ENCODE measurements at places on chromosomes 13 and 19.

DNA sequence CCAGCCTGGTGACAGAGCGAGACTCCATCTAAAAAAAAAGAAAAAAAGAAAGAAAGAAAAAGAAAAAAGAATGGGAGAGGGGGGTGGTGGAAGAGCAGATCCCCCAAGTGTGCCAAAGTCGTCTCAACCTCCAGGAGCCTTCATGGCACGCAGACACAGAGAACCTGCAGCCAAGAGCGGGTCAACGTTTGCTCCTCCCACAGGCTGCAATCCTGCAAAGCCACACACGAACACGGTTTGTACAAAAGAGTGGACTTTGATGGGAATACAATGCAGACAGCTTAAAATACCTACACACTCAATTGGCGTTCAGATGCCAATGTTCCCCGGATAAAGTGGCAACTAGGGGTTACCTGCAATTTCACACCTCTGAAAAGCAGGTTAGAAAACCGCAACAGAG, 29.4 kb downstream of the ANKRD10 start:
- no peak for DNase-seq

DNA sequence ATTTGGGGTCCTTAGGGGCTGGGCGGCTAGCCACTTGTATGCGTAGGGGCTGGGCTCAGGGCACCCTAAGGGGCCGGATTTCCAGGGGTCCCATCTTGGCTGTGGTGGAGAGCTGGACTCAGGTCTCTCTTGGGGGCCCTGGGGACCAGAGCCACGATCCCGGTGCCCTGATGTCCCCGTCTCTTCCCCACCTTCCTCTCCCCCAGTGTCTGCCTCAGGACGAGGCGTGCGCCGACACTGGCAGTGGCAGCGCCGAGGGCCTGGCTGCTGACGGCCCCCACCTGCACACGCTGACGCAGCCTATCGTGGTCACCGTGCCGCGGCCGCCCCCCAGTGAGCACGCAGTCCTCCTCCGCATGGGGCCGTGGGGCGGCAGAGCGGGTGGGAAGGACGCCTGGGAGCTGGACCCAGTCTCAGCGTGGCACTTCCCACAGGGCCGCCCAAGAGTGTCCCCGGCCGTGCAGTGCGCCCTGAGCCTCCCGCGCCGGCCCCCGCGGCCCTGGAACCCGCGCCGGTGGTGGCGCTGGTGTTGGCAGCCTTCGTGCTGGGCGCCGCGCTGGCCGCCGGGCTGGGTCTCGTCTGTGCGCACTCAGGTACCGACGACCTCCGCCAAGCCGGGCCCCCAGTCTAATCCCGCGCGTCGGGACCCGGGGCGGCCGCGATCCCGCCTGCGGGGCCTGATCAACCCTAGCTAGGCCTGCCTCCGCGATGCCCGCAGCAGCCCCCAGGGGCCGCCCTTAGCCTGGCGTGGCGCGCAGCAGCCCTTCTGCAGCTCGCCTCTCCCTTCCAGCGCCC, 2.7 kb upstream of the SNAPC2 start:
- DNase-seq = no peak

DNA sequence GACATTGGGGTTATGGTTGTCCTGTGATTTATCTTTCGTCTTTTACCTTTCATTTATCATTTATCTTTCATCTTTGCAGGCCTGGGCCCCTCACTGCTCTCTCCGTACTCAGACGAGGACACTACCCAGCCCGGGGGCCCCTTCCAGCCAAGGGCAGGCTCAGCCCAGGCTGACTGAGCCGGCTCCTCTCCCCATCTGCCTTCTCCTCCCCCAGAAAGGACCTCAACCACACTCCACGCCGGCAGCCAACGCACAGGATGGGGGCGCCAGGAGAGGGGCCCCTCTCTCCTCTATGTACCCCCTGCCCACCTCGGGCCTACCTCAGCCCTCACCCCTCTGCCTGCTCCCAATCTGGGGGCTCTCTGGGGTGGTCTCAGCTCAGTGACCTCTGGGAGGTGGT, 7.4 kb upstream of the PPP5C start:
- DNase-seq = no peak

GRCh38 chr19:30169196-30169900, 202.8 kb upstream of the ZNF536 start:
- no peak for DNase-seq

DNA sequence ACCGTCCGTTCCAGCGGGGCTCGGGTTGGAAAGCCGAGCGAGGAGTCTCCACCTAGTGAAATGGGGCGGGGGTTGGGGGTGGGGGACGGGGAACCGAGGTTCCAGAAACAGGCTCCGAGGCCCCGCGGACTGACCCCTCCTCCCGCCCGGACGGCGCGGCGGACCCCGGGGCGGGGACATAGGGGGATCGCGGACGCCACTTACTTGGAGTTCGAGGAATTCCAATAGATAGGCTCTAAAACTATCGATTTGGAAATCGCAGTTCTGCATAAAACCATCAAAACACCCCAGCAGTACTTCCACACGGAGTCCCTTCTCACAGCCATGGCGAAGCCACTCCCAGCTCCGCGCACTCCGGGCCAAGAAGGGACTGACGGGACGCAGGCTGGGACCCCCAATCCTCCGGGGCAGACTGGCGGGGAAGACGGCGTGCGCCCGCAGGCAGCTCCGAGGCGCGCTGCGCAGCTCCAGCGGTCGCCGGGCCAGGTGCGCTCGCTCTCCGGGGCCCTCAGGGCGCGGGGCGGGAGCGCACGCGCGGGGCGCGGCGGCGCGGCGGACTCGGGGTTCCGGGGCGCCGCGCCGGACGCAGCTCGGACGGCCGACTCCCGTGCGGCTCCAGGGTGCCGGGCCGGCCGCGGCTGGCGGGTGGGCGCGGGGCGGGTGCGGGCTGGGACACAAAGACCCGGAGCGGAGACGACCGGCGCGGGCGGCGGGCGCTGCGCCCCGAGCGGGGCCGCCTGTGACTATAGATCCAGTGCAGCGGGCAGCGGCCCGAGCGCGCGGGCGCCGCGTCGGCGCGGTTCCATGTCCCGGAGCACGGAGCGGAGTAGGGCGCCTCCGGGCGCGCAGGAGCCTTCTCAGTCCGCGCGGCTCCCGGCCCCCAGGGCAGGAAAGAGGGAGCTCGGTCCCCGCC, 567 bp downstream of the EFNB2 start:
- no peak for DNase-seq

- DNase-seq = no peak
These were observed 311.8 kb downstream of the SPRY2 start for GRCh38 chr13:80029170-80029569.

DNA sequence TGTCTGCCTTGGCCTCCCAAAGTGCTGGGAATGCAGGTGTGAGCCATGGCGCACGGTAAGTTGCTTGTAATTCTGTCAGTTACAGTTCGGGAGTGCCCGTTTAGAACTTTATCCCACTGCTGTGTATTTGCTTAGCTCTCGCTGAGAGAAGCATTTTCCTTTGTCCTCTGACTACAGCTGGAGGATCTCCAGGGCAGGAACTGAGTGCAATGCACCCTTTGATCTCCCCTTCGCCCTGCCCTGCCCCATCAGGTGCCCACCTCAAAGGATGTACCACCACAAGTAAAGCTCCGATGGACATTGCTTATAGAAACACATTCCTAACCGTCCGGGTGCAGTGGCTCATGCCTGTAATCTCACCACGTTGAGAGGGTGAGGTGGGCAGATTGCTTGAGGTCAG, 6.5 kb downstream of the BRME1 start:
- DNase-seq = no peak

DNA sequence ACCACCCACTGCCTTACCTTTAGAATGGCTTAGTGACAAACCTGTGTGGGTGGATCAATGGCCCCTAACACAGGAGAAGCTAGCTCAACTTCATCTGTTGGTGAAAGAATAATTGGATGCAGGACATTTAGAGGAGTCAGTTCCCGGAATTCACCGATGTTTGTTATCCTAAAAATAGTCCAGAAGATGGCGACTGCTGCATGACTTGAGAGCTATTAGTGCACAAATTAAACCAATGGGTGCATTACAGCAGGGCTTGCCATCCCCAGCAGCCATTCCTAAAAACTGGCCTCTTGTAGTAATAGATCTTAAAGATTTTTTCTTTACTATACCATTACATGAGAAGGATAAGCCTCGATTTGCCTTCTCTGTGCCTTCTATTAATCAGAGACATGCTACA, 46.8 kb upstream of the ZNF726 start:
- no peak for DNase-seq

- DNase-seq = no peak
These were observed 113.0 kb downstream of the KL start for GRCh38 chr13:33129094-33129832.

- no peak for DNase-seq
These were observed 89.2 kb downstream of the RGCC start for GRCh38 chr13:41546372-41547190.

- DNase-seq = no peak
These were observed 24.1 kb downstream of the MICU2 start for GRCh38 chr13:21579754-21580316.

- no peak for DNase-seq
These were observed 959 bp upstream of the IGFL3 start for GRCh38 chr19:46125447-46125846.

GRCh38 chr19:13689085-13689484, 75.2 kb upstream of the MRI1 start:
- DNase-seq = no peak

DNA sequence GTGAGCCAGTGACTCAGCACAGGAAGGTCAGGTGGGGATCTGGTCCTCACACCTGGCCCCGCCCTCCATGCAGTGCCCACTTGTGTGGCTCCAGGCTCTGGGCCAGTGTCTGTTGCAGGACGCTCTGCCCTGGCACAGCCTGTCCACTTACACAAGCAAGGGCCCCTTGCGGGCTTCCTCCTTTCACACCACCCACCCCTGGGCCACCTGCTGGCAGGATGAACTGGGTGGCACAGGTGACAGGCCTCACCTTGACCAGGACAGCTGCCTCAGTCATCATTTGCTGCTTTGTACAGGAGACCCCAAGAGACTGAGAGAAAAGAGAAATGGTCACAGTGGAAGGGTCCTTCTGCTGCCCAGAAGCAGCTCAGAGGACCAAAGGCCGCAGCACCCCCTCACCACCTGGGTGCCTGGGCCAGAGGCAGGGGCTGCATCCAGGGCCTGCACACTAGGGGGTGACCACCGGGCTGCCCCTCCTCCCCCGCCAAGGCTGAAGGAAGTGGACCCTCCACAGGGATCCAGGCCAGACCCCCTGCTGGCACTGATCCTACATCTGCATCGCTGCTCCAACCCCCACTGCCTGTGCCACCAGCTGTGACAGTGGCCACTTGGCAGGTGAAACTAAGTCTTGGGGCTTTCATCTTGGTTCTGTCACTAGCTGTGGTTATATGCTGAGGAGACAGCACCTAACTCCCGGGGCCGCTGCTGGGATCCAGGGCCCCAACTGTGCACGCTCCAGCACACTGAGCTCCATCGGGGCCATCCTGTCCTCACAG, 110.3 kb downstream of the TUBA3C start:
- DNase-seq = no peak

- no peak for DNase-seq
These were observed 170.4 kb upstream of the UBL3 start for GRCh38 chr13:30020726-30021312.

DNA sequence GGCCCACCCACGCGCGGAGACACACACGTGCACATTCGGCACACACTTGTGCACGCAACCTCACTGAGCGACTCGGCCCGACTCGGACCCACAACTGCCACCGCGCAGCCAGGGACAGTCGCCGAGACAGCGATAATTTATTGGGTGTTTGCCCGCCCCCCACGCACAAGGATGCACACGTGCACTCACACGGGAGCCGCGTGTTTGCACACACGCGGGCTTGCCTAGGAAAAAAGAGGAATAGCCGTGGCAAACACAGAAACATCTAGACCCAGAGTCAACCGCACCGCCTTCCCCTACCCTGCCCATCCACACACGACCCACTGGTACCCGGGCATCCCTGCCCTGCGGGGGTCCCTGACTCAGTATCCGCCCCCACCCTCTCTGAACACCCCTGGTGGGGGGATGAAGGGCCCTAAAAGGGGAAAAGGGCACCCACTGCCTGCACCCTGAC, 1.1 kb upstream of the SSBP4 start:
- peak; percentile 72 for DNase-seq

DNA sequence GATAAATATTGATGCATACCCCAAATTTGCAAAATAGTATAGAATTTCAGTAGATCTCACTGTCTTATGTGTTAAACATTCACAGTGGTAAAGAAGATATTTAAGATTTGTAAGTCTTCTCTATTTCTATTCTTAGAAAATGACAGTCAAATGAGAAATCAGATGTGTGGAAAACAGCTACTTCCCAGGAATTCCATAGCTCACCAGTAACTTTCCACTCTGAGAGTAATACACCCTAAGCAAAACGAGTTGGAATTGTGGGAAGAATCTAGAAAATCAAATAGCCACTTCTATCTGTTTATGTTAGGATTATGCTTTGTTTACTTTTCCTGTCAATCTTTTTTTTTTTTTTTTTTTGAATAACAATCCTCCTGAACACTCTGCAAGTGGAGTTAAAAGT, 69.1 kb downstream of the FLT1 start:
- DNase-seq = no peak

GRCh38 chr13:26528527-26528926, 29.0 kb upstream of the WASF3 start:
- no peak for DNase-seq

GRCh38 chr19:40588926-40589569, 12.1 kb upstream of the LTBP4 start:
- no peak for DNase-seq

GRCh38 chr19:18112989-18113478, 15.5 kb downstream of the MAST3 start:
- DNase-seq = no peak

DNA sequence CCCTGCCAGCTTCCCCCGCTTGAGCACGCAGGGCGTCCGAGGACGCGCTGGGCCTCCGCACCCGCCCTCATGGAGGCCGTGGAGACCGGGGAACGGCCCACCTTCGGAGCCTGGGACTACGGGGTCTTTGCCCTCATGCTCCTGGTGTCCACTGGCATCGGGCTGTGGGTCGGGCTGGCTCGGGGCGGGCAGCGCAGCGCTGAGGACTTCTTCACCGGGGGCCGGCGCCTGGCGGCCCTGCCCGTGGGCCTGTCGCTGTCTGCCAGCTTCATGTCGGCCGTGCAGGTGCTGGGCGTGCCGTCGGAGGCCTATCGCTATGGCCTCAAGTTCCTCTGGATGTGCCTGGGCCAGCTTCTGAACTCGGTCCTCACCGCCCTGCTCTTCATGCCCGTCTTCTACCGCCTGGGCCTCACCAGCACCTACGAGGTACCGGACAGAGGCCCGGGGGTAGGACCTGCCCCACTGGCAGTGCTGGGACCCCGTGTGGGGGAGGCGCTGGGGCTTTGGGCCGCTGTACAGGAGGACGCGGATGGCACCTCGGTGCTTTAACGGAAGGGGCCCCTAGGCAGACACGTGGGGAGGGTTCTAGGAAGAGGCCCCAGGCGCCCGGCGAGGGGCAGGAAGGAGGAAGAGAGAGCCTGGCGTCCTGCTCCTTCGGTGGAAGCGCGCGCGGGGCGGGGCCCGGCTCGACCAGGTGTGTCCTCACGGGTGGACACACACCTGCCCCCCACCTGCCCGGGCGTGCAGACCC, 681 bp downstream of the SLC5A5 start:
- DNase-seq = no peak

DNA sequence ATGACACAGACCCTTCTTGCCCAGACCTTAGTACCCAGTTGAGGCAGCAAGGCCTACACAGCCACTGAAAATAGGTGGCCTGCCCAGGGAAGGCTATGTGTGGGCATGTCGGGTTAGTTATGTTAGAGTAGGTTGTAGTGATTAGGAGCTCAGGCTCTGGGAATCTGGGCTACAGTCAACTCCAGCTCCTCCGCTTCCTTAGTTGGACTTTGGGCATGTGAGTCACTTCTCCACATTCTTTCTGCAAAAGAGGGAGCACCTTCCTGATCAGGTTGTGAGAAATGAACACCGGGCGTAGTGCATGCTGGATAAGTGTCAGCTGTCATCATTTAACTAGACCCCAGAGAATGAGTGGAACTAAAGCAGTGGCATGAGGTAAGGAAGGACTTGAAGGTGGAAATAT, 64.8 kb downstream of the ARHGAP35 start:
- peak; percentile 58 for DNase-seq
